ENCODE measurements at places on chromosomes 3 and 15.

- no peak for DNase-seq
These were observed 5.6 kb downstream of the CTXND1 start for GRCh38 chr15:80246425-80246894.

GRCh38 chr3:178152031-178152806, 384.0 kb upstream of the KCNMB2 start:
- no peak for DNase-seq

- no peak for DNase-seq
These were observed 9.6 kb downstream of the PLCD1 start for GRCh38 chr3:38019658-38020341.

DNA sequence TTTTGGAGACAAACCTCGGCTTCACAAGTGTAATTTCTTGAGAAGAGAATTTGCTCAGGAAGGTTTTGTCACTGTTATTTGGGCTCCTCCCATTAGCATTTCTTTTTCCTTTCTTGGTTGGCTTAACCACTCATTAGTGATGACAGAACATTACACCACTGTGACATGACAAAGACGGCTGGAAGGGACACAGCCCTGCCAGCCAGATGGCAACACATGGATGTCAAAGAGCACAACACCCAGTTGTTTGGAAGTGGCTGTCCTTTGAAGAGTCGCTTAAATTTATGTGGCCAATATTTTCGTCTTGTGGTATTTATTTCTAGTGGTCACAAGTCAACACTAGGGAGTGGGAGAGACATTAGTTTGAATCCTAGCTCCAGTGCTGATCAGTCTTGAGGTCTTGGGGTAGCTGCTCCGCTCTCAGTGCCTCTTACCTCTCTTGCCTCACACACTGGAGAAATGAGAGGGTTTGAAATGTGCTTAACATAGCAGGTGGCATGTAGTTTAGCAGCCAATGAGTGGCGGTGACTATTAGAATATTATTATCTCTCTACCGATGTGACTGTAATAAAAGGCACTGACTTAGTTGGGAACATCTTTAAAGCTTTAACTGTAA, 92.8 kb downstream of the FRMD4B start:
- DNase-seq: no peak

DNA sequence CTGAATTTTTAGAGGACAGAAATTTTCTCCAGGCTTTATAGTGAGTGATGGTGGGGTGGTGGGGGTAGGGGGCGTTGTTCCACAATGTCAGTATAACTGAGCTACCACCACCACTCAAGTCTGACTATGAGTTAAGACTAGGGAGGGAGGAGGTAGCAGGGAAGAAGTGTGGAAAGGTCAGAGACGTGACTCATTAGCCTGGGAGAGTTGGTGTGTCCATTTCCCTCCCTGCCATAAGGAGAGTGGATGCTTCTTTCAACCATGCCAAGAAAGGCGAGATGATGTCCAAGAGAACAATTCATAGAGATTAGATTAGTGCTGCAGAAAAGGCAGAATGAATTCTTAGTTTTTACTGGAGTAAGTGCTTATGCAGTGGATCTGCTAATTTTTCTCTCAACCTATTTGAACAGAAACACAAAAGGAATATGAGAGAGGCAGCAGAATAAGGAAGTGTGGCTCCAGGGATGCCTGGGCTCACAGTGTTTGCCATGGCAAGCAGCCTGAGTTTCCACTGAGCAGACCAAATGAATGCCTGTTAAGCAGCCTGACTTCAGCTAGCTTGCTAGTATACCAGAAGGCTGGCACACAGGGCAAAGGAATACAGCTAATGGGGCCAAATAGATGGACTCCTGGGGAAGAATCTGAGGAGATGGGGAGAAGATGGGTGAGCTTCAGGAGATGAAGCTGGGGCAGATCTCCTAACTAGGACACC, 708.9 kb downstream of the NTRK3 start:
- no peak for DNase-seq
